EL (cell line): ENCODE measurements at places on chromosomes 5 and 9.
A peak's percentile ranks its signal among the peaks of the same experiment; 100 is the strongest.

- no peak for DNase-seq
These were observed 89.3 kb upstream of the ST8SIA4 start for GRCh38 chr5:100992354-100992753.

DNA sequence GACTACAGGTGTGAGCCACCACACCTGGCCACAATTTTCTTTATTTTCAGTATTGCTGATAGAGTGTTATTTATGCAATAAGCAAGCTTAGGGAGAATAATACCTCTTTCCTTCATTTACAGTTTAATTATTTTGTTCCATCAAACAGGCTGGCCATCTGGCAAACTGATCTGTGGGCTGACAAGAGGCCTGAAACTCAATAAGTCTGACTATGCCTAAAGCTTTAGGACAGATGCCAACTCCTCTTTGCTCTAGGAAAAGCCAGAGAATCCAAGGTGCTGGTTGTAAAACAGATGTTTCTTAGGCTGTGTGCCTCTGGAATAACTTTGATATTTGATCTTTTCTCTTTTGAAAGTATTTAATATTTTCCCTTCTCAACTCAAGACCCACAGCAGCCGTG lies 98.4 kb downstream of the TARS1 start:
- DNase-seq: no peak

DNA sequence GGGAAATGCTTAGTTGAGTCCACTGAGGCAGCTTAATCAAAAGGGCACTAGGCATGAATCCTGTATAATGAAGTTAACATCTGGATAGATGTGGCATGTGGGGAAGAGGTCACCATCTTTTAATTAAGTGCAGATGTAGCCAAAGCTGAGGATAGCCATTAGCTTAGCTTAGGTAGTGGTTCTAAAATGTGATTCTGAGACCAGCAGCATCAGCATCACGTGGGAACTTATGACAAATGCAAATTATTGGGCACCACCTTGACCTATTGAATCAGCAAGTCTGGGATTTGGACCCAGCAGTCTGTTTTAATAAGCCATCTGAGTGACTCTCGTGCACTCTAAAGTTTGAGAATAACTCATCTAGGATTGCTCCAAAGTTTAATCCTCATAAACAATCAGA lies 63.8 kb downstream of the SNCAIP start:
- no peak for DNase-seq

GRCh38 chr9:109504689-109505088 lies 6.6 kb upstream of the PTPN3 start:
- no peak for DNase-seq

GRCh38 chr9:22165144-22165543 lies 156.0 kb upstream of the CDKN2B start:
- DNase-seq: peak; percentile 25

DNA sequence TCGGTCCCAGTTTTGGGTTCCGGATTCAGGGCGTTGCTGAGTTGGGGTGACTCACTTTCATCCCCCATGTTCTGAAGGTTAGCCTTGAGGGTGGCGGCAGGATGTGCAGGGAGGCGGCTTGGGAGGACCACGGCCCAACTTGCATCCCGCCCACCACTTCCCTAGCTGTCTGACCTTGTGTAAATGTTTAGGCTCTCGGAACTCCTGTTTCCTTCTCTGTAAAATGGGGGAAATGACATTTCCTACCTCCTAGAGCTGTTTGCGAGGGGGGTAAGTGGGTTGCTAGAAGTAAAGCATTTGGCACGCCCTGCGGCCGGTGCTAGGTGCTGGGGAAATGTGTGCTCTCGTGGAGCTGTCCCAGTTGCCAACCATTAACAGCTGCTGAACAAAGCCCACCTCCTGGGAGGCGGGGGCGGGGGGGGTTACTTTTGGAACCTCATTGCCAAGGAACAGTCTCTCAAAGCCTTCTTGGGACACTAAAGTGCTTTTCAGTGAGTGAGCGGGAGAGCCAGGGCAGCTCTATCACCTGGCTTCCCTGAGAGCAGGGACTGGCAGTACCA lies 27.5 kb downstream of the PTGES2 start:
- DNase-seq: peak; percentile 41

DNA sequence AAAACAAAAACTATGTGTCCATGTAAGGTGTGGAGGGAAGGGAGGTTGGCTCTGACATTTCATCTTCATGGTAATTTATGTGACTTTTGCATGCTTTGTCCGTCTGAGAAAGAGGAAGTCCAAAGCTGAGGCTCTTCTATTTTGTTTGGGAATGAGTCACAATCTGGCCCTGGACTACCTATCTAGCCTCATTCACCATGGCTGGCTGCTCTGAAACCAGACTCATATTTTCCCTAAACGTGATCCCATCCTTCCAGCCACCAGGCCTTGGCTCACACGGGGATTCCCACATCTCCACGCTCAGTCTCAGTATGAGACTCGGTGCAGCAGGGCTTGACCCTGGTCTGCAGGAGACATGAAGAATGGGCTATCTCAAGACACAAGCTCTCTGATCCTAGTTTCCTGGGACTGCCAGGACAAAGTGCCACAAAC lies 672.8 kb downstream of the ACTL7B start:
- peak; percentile 41 for DNase-seq

- DNase-seq: no peak
These were observed 25.8 kb upstream of the LPCAT1 start for GRCh38 chr5:1549475-1550030.

GRCh38 chr9:110583237-110583636 lies 3.7 kb upstream of the SVEP1 start:
- peak; percentile 54 for DNase-seq

- DNase-seq: no peak
These were observed 1.4 kb downstream of the ZNF622 start for GRCh38 chr5:16464231-16464630.

- no peak for DNase-seq
These were observed 99.8 kb downstream of the ZNF462 start for GRCh38 chr9:106962615-106963363.

DNA sequence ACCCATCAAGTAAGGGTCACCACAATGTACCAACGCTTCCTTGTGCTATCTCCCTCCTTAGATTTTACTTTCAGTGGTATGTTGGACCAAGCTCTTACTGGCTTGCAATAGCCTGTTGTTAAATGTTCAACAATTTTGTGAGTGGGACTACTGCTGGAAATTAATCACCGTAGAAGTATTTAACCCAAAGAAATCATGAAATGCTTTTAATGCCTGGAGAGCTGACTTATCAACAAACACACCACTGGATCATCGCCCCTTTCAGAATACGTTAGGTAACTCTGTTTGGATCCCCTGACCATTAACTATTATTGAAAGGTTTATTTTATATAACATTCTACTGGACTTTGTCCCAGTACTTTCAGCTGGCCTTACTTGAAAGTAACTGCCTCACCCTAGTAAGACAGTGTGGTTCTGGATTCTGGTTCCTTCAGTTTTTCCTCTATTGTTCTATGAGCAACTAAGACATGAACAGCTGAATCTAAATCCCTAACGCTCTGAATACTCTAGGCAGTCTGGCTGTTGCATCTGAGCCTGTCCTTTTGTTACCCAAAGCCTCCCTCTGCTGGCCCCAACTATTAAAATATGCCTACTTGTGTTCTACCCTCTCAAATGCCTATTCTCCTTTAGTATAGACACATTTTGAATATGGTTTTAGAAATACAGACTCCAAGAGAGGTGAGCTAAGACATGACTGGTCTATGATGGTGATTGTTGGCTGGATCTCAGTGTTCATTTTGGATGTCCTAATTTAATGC lies 1203.4 kb upstream of the DMAC1 start:
- DNase-seq: no peak

DNA sequence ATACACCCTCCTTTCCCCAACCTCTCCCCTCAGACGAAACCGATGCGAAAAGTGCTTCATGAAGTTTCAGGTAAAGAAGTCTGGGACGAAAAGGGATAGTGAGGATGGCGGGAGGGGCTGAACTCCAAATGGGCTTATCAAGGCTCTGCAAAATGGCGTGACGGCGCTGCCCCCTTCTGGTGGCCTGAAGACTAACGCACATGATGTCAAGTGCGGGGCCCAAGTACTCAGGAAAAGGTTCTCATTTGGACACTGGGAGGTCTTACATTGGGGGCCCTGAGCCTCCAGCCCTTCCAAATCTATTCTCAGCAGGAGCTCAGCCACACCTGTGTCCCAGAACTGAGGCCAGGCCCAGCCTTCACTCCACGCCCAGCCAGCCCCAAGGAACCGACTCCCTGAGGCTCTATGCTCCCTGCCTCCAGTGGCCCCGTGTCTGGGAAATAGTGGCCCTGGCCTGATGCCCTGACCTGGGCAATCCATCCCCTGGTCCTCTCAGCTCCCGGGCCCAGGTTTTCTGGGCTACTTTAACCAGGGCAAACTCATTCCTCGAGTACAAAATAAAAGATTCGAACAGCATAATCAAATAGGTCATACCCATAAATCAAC lies 119.9 kb downstream of the KCNIP1 start:
- DNase-seq: peak; percentile 61

DNA sequence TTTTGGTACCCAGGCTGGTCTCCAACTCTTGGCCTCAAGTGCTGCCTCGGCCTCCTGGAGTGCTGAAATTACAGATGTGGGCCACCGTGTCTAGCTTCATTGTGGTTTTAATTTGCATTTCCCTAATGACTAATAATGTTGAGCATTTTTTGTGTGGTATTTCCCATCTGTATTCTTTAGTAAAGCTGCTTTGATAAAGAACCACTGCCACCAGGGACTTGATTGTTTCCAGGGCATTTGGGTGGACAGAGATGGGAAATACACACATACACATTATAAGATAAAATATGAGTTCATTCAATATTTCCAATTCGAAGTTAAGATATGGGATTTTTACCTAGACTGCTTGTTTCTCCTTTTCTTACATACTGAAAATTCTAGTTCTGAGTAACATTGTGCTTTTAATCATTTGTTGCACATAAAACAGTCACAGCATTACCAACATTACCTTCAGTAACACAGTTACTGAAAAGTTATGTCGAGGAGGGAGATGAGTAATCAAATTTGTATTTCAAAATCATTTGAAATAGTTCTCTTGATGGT lies 28.9 kb downstream of the HABP4 start:
- DNase-seq: peak; percentile 49

DNA sequence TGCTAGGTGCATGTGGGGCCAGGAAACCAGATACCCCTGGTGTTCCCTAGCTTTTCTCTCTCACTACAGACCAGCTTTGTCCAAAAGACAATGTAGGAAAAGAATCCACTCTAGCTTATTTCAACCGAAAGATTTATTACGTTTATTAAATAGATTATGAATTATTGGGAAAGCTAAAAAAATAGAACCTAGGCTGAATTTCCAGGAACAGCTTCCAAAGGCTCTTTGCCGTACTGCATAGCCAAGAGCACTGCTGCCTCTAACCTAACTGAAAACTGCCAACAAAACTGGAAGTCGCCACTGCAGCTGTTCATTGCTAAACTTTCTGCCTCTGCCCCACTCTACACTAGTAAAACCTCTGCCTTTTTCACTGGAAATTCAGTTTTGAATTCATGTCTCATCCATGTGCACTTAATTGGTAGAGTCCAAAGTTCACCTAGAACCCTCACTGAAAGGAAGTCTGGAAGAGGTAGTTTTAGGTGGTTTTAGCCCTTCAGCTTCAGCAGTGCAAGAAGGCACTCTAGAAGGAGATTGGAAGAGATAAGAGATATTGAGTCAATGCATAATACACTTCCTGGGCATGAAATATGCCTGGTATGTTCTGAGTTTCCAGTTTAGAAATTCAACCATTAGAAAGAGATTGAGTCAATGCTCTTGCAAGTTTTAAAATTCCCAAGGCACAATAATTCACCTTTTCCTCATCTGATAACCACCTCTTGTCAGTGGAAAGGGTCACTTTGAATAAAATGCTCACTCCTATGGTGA lies 927.9 kb downstream of the MAT2B start:
- DNase-seq: no peak

GRCh38 chr5:34061993-34062392 lies 19.0 kb upstream of the C1QTNF3 start:
- no peak for DNase-seq

DNA sequence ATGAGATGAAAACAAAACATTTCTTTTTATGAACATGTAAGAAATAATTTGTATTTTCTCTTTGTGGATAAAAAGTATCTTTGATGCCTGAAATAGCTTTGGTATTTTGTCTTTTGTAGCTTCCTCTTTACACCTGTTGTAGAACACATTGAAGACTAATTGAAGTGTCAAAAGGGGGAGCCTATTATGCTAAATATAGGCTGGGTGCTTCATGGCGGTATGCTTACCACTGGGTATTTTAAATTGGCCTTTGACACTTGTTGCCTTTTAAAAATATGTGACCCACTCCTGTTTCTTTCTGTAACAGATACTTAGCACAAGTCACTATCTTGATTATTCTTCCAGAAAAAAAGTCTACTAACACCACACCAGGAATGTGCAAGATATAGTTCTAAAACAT lies 226.4 kb downstream of the KIAA0825 start:
- DNase-seq: no peak

DNA sequence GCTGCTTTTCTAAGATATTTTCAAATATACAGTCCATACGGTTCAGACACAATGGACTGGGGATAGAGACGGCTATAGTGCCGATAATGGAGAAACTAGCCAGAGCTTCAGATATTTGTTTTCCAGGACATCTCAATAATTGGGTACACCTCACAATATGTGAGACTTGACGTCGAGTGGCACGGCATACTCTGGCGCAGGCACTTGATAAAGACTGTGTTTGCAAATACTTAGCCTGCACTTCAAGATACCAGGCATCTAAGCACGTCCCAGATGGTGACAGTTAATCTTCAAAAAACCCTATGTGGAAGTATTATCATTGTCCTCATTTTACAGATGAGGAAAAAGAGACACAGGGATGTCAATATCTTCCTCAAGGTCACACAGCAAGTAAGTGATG lies 48.5 kb downstream of the SEMA5A start:
- DNase-seq: no peak

GRCh38 chr5:151686674-151687407 lies at the start of gene SPARC:
Gene SPARC, minus strand, starts transcription at chr5:151686915. Its CDS starts 10,727 bp downstream, at chr5:151676188.
- peak; percentile 97 for DNase-seq

DNA sequence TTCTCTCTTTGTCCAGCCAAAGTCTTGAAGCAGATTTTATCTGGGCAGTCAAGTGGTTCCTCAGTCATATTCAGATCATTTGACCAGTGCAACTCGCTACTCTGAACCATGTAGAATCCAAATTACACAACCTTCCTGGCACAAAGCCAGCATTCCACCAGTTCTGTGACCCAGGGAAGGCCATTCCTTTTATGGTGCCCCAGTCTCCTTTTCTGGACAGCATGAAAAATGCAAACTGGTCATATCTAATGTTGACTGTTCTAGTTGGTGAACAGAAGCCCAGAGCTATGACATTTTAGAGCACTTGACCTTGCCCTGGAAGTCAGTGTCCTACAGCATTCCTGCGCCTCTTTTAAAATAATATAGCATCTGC lies 364.6 kb downstream of the BRINP1 start:
- peak; percentile 95 for DNase-seq

DNA sequence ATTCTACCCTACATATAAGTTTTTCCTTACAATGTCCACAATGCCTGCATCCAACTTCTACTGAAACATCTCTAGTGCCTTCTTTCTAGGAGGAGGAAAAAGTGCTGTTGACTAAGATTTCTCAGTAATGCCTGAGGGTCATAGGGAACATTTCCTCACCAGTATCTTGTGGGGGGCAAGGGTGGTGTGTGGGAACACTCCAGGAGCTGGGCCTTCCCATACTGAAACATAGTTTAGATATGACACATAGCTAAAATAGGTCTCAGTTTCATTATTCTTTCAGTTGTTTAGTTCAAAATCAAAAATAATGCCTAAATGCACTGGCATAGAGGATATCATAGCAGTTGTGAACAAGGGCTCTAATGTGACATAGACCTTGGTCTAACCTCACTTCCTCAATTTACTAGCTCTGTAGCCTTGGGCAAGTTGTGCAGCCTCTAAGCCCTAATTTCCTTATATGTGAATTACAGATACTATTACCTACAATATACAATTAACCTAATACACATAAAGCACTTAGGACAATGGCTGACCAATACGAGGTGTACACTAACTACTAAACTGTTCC lies 66.1 kb downstream of the HAPLN1 start:
- DNase-seq: no peak
